ENCODE measurements at places on chromosomes 3 and 15.

DNA sequence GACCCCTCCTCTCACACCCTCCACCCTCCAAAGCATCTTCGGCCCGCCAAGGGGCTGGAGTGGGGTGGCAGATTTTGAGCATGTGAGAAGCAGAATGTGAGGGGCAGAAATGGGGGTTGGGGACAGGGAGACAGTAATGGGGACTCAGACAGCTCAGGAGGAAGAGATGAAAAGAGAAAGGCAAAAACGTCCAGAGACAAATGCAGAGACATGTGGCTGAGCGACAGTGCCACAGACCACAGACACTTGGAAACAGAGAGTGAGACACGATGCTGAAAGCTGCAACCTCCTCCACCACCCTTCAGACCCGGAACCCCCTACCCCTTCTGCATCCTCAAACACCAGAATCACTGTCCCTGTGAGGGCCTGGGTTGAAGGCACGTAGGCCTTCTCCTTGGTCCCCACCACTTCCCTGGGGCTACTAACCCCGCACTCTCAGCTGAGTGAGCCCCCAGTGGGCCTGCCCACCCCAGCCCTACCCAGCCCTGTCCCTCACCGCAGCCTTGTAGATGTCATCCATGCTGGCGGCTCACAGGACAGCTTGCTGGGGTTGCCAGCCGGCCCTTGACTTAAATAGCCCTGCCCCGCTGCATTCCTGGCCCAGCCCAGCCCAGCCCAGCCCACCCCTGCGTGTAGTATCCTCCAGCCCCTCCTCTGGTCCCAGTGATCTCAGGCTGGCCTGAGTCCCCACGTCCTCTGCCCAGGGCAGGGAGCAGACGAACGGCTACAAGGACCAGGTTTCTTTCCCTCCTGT lies at the start of gene TNNC1:
TSS of gene TNNC1 (minus strand) at position 546 of the 754 bp plus-strand sequence. CDS start at position 520, 26 bp downstream.
- no peak for DNase-seq

DNA sequence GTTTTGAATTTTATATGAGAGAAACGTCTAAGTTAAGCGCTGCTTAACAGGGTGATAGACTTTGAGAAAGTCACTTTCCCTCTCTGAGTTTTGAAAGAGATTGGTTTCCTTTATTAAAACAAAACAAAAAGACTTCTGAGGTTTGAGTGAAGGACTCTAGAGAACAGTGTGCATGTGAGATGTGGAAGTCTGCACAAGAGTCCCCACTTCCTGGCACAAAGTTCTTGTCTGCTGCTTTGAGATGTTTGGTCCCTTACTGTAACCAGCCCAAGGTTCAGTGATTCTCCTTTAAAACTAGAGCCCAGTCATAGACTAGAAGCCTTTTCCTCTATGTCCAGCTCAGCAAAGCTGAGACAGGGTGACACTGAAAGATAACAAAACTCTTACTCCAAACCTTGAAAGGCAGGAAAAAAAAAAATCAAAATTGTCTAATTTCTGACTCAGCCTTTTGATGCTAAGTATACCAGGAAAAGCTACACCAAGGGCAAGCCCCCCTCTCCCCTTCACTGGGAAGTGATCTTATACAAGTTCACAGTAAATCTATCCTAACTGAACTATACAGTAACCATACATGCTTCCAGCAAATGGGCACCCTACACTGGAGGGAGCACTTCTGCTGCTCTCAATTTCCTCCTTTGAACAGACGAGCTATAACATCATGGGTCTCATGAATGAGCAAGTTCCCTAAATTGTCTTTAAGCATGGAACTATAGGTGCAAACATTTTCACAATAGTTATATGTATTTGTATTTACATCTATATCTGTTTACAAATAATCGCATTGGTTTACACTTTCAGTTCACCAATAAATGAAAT lies 2.3 kb downstream of the POPDC2 start:
- no peak for DNase-seq

GRCh38 chr3:108380128-108380795 lies 83.9 kb downstream of the HHLA2 start:
- DNase-seq: peak; percentile 26

- DNase-seq: peak; percentile 11
Observed at GRCh38 chr15:31010036-31010435, 18.6 kb upstream of the MTMR10 start.

GRCh38 chr3:141557961-141558706 lies 71.3 kb downstream of the RASA2 start:
- DNase-seq: peak; percentile 29

DNA sequence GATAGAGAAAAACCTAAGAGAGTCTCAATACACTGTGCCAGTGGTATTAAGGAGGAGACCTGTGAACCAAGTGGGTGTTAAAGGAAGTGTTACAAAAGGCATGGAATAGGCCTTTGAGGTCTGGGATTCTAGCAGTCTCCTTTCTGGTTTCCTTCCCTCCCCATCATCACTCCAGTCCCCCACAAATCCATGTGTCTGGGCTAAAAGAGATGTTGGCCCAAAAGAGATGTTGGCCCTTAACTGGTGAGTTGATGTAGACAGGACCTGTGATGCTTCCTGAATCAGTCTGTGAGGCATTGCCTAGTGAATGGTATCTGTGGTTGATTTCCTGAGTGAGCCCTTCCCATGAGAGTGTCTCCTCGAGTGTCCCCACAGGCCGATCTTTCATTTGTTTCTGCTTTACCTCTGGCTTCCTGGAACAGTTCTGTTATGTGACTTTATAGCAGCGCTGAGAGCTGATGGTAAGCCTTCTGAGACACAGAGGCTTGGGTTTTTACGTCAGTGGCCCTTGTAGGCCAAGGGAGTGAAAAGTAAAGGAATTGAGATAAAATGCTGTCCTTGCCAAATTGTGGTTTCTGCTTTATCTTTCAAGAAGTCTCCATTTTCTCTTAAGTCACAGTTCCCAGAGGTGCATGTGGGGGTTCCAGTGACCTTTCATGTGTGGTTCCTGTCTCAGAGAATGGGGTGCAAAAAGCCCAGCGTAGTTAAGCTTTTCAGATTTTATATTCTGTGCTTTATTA lies 87.8 kb downstream of the KLHL25 start:
- no peak for DNase-seq

GRCh38 chr15:24944954-24945353 lies 9.8 kb upstream of the SNRPN start:
- no peak for DNase-seq

- DNase-seq: no peak
Observed at GRCh38 chr3:134294302-134295280, 43.9 kb upstream of the RYK start.

GRCh38 chr3:46462111-46462510 lies 2.6 kb downstream of the LTF start:
- no peak for DNase-seq

DNA sequence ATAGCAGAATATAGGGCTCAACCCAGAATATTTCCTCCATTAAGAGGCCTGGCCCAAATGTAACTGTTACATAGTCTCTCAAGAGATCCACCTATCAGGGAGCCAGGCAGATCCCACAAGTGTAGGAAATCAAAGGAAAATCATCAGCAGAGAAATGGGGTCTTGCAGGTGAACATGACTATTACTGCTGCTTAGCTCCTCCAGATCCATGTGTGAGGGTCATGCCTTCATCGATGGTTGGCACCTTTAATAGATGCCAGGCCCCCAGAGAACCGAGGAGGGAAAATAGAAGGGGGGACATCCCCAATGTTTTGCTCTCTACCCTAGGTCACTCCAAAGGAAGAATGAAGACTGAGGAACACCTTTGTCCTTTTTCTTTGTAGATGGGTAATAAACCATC lies 1029.9 kb upstream of the CADM2 start:
- no peak for DNase-seq

DNA sequence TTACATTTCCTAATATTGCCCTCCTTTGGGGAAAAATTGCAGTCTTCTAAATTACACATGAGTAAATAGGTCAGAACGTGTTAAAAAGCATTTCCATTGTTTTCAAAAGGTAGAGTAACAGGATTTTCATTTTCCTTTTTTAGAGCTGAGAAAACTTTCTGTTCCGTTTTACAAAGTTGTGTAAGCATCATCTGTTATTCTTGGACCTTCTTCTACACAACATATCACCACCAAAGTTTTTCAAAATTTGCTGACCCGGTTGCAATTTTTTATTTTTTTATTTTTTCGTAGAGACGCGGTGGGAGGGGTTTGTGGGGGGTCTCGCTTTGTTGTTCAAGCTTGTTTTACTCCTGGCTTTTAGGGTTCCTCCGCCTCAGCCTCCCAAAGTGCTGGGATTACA lies 1.1 kb downstream of the CCDC39 start:
- no peak for DNase-seq

DNA sequence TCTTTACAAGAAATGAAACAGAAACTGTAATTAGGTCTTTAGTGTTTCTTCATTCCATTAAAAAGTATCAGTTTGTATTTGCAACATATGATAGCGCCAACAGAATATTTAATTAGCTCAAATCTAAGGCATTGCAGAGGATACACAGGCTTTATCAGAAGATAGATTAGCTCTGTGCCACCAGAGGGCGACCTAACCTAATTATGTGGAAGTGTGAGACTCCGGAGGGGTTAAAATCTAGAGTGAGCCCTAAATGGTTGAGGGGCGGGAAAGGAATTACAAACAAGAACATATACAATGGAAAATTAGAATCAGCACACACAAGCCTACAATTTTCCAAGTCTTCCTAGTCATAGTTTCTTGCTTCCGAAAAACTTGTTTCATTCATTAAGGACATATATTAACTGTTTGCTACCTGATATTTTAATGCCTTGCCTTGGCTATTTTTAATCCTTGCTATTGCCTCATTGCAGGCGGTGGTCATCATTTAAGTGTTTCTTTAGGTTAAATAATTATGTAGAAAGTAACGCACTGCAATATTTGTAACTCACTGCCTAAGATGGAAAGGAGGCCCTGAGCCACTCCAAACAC lies 18.0 kb upstream of the RYR3 start:
- peak; percentile 57 for DNase-seq

GRCh38 chr3:183539811-183540210 lies 15.7 kb downstream of the KLHL6 start:
- no peak for DNase-seq

DNA sequence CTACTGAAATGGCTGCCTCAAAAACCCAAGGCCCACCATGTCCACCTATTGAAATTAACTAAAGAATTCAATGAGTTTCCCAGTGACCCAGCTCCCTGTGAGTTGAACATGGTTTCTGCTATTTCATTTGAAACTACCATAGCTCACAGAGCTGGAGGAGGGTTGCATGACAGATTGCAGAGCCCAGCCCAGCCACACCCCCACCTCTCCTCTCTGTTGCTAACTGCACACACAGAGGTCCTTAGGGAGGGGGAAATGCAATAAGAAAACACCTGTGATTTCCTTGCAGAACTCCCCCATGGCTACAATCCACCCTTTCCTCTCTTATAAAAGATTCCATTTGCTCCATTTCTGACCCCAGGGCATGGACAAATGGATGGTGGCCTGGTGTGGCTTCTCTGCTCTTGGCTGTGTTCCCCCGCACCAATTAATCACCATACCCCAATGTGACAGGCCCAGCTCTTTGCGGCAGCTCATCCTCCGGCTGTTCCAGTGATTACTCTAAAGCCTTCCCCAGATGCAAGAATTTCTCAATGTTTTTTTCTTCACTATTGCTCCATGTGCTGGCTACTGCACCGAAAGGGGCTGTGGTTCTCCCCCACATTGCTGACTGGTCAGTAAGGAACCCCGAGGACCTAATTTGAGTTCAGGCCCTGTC lies 208.4 kb upstream of the KBTBD8 start:
- no peak for DNase-seq

GRCh38 chr15:66662522-66662921 lies 39.5 kb upstream of the SMAD6 start:
- no peak for DNase-seq

- no peak for DNase-seq
Observed at GRCh38 chr15:67076147-67076843, 10.9 kb downstream of the SMAD3 start.

GRCh38 chr3:15498431-15499214 lies 22.9 kb downstream of the COLQ start:
- DNase-seq: no peak

GRCh38 chr3:5494905-5495519 lies 307.5 kb downstream of the EDEM1 start:
- DNase-seq: no peak

GRCh38 chr3:106157411-106157810 lies 288.6 kb upstream of the CBLB start:
- DNase-seq: no peak

- DNase-seq: no peak
Observed at GRCh38 chr3:187669675-187670504, at the start of gene SST. SST (minus strand) TSS chr3:187670394; CDS start chr3:187670291, 103 bp downstream.

- DNase-seq: no peak
Observed at GRCh38 chr15:100708916-100709315, 106.5 kb downstream of the ASB7 start.

DNA sequence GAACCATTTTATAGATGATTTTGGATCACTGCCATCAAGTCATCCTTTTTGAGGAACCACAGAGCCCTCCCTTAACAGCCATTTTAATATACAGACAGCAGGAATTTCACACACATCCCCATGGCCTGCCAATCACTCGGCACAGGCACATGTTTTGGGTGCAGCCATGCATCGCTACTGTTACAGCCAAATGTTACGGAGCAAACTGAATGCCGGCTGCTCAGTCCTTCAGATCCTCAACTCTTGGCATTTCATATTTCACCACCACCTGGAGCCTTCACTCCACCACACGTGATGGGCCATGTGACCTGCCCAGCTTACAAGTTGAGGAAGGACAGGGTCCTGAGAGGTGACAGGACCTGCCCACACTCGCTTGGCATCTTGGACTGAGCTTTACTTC lies 90.8 kb downstream of the OXNAD1 start:
- no peak for DNase-seq

DNA sequence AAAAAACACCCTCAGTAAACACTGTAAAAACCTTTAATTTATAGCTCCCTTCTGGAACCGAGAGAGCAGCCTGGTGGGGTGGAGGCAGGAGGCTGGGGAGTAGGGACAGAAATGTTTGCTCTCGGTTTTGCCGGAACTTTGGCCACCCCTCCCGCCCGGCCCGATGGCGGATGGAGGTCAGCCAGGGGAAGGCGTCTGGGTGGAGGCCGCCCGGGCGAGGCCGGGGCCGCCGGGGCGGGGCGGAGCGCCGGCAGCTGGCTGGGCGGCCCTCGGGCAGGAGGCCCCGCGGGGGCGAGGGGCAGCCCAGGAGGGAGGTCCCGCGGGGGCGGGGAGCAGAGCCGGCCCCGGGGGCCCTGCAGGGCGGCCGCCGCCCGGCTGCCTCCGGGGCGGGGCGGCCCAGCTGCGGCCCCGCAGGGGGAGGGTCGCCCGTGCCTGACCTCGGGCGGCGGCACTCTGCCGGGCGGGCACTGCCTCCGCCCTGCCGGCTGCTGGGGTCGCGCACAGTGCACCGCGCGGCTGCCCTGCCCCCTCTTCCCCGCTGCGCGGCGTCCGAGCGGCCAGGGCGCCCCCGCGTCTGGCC lies 829 bp upstream of the SKIL start:
- DNase-seq: peak; percentile 90

GRCh38 chr3:37535526-37536432 lies 325.9 kb upstream of the CTDSPL start:
- no peak for DNase-seq

GRCh38 chr15:79066391-79067071 lies 24.0 kb downstream of the RASGRF1 start:
- no peak for DNase-seq

GRCh38 chr3:130948929-130949328 lies 55.0 kb downstream of the ATP2C1 start:
- no peak for DNase-seq

GRCh38 chr15:46660096-46660842 lies 1025.4 kb downstream of the SQOR start:
- no peak for DNase-seq
